ENCODE measurements at places on chromosomes 13 and 19. TPM values are rescaled to one million over a fixed set of nuclear protein-coding genes. Genes with fewer than 3 reads are reported as not detected.

HRC gene
- total RNA-seq, result 1.4 TPM

ZNF492 gene
- 4.4 TPM for total RNA-seq

PRTN3 gene
- 1.8 TPM for total RNA-seq

SIGLEC5 gene
- 0.23 TPM for total RNA-seq

KLF1 gene
- 0.69 TPM for total RNA-seq

ACTMAP gene
- total RNA-seq, result 0.46 TPM

ZNF132 gene
- total RNA-seq, result 14.1 TPM

TEX101 gene
- not detected for total RNA-seq

B3GNT8 gene
- not detected for total RNA-seq

TUBB4A gene
- 169 TPM for total RNA-seq

ZNF534 gene
- 2.8 TPM for total RNA-seq

FAM174C gene
- 5.8 TPM for total RNA-seq

HS6ST3 gene
- total RNA-seq, result 50.3 TPM

PCCA gene
- total RNA-seq, result 219 TPM

HIPK4 gene
- not detected for total RNA-seq

OR10H1 gene
- not detected for total RNA-seq

GFY gene
- not detected for total RNA-seq

F10 gene
- 0.69 TPM for total RNA-seq

ZNF382 gene
- 88.6 TPM for total RNA-seq

SIAH3 gene
- total RNA-seq, result 5.3 TPM

C19orf73 gene
- 3.2 TPM for total RNA-seq

CGB8 gene
- not detected for total RNA-seq

ZNF878 gene
- 0.46 TPM for total RNA-seq

ZBTB32 gene
- not detected for total RNA-seq

DHX34 gene
- total RNA-seq, result 12.5 TPM

FBXO17 gene
- total RNA-seq, result 4.6 TPM

C1QTNF9 gene
- 0.23 TPM for total RNA-seq

LINGO3 gene
- total RNA-seq, result 5.8 TPM

Measured in diencephalon (tissue), 1 donor.